ENCODE measurements at places on chromosomes 2 and 18.

GRCh38 chr18:58990720-58991119 is 126.0 kb downstream of the ZNF532 start:
- DNase-seq: no peak

- DNase-seq: no peak
Measured at GRCh38 chr2:129008055-129008880, 689.6 kb upstream of the HS6ST1 start.

GRCh38 chr2:18527822-18528221 is 32.6 kb downstream of the RDH14 start:
- DNase-seq: no peak

- no peak for DNase-seq
Measured at GRCh38 chr2:232363784-232364615, 14.6 kb upstream of the ALPP start.

DNA sequence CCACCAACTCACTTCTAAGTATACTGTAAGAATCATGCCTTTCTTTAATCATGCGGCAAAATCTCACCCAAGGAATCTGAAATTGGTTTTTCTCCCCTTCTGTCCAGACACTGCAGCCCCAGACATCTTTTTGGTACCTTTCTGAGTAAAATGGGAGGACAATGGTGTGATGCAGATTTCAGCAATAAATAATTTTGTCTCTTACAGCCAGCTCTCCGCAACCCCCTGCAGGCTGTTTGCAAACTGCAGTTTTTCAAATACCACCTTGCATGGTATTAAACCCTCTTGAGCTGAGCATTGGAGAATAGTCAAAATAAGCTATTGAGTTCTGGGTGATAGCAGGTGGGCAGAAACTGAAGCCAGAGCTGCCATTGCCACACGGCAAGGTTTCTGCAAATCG is 32.2 kb downstream of the GPR39 start:
- DNase-seq: no peak

DNA sequence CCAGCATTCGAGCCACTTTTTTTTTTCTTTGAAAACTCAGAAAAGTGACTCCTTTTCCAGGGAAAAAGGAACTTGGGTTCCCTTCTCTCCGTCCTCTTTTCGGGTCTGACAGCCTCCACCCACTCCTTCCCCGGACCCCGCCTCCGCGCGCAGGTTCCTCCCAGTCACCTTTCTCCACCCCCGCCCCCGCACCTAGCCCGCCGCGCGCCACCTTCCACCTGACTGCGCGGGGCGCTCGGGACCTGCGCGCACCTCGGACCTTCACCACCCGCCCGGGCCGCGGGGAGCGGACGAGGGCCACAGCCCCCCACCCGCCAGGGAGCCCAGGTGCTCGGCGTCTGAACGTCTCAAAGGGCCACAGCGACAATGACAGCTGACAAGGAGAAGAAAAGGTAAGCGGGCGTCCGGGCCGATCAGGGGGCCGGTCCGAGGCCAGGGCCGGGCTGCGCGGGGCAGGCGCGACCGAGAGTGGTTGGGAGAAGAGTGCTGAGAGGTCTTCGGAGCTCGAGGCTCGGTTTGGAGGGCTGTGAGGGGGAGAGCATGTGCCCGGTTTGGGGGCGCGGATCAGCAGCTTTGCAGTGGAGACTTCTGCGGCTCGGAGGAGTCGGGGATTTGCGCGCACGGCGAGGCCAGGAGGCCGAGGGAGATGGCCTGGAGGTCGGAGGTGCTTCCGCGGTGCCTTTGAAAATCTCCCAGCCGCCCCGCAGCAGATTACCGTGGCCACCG is 502 bp downstream of the EPAS1 start:
- DNase-seq: peak; percentile 77

GRCh38 chr18:41993151-41993550 is 38.1 kb downstream of the PIK3C3 start:
- DNase-seq: no peak

GRCh38 chr2:105872142-105872728 is 127.5 kb downstream of the NCK2 start:
- peak; percentile 29 for DNase-seq

- no peak for DNase-seq
Measured at GRCh38 chr2:193703411-193703810, 1508.7 kb upstream of the TMEFF2 start.

DNA sequence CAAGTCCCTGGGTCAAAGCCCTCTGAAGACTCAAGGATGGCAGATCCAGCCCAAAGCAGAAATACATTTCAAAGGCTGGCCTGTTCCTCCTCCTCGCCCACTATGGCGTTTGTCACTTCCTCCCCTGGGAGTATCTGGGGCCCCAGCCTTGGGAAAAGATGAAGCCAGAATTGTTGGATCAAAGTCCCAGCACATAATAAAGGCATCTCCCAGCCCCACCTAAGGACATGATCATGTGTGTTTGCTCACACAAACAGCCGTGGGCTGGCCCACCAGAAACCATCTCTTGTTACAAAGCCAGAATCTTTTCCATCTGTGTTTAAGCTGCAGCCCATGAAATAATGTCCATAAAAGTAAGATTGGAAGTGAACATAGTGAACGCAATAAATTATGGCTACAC is 50.1 kb upstream of the HAAO start:
- DNase-seq: no peak

GRCh38 chr2:127056631-127057370 is 50.2 kb downstream of the BIN1 start:
- no peak for DNase-seq

GRCh38 chr18:58847383-58848071 is 17.1 kb upstream of the ZNF532 start:
- DNase-seq: peak; percentile 6

DNA sequence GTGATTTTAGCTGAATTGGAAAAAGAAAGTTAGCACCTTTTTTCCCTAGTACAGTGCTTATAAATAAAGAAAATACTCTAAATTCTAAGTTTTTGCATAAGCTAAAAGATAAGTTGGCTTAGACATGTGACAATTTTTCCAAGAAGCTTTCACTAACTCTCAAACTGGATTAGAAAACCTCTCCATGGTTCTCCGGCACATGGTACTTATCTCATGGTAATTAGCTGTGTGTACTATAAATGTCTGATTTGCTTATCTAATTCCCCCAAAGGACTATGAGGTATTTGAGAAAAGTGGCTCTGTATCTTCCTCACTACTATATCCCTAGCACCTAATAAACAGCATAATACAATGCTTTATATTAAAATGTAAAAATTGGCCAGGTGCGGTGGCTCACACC is 71.1 kb downstream of the ROCK1 start:
- DNase-seq: no peak

- peak; percentile 14 for DNase-seq
Measured at GRCh38 chr2:63058921-63059792, 8.5 kb downstream of the OTX1 start.

GRCh38 chr2:191957996-191958860 is 111.3 kb upstream of the CAVIN2 start:
- DNase-seq: no peak

DNA sequence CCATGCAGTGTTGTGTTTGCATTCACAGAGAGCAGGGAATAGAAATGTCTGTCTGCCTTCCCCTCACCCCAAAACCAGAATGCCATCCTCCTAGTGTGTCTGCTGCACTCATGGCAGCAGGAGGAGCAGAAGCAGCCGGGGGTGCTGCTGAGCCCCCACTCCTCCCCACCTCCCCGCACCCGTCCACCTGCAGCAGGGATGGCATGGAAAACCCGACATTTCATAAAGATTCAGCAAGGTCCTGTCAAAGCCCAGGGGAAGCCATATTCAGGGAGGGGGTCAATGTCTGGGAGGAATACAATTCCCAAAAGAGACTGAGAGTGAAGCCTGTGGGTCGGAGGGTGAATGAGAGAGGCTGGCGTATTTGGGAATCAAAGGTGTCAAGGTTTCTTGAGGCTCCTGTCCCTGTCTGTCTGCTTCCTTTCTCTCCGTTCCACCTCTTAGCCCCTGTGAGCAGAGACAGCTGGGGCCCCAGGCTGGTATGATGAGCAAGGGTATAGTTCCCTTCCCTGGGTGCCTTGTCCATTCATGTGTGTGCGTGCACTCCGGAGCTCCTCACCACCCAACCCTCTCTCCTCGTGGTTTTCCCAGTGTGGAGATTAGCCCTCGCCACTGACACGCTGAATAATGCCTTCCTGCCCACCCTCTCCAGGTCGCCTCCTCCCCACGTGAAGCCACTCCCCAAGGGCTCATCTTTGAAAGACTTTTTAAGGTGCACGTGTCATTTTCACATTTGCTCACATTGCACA is 133.5 kb upstream of the ZNF236 start:
- DNase-seq: no peak

DNA sequence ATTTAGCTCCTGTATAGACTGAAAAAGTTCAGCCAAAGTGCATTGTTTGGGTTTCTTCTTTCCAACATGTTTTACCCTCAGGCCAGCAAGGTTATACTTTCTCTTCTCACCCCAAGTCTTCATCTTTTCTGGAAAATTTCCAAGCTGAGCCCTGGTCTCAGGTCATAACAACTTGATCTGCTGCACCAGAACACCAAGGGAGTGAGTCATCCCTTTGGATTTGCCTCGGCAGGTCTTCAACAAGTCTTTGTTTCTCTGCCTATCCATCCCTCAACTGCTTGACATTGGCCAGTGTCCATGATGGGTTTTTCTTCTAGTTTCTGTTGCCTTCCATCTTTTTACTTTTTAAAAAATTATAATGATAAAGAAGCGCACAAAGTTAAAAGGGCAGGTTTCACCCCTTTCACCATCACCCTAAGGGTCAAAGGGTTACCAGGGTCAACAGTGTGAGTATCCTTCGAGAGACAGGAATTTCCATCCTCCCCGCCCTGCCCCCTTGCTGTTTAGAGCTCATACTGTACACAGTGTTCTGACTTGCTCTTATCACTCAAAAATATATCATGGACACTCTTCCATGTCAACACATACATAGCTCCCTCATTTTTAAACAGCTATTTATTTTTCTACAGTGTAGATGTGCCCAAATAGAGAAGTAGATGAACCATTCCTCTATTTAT is 5.7 kb upstream of the SPATS2L start:
- no peak for DNase-seq

GRCh38 chr2:217922101-217923006 is 80.4 kb downstream of the TNS1 start:
- no peak for DNase-seq

- no peak for DNase-seq
Measured at GRCh38 chr2:41963661-41964525, 83.9 kb upstream of the PKDCC start.

DNA sequence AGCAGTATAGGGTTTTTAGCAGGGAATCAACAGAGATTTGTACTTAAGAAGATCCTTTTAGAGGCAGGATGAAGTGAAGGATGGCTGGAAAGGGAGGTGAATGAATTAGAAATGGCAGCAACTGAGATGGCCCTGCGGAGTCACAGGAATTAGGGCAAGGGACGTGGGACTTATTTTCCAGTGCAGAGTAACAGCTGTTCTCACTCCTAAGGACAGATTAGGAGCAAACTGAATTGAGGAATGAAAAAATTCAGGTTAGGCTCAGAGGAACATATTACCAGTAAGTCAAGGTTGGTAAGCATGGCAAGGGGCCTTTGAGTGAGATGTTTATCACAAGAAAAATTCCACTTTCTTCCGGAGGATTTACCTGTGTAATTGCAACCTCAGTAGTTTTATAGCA is 34.4 kb downstream of the COL4A3 start:
- DNase-seq: no peak

GRCh38 chr2:25009954-25010353 is 31.9 kb upstream of the EFR3B start:
- DNase-seq: no peak

- no peak for DNase-seq
Measured at GRCh38 chr2:55482186-55482884, 37.2 kb upstream of the CFAP36 start.

GRCh38 chr2:99881901-99882591 is 260.3 kb downstream of the AFF3 start:
- no peak for DNase-seq

DNA sequence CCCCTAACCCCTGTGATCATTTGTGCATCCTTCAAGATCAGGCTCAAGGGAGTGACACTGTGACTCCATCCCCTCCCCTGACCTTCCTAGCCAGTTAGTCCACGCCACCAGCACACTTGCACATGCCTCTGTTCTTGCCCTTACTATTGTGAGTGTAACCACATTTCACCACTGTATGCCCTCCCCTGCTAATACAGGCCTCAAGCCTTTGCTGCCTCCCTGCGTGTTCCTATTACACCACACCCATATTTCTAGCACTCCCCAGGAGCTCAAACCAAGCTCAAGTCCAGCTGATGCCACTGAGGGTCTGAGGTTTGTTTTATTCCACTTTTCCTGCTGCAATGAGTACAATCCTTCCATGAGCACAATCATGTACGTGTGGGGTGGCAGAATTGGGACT is 288.9 kb upstream of the FBXO11 start:
- no peak for DNase-seq

- no peak for DNase-seq
Measured at GRCh38 chr2:46559261-46559660, 79.9 kb downstream of the TMEM247 start.

GRCh38 chr2:144935191-144935590 is 415.3 kb upstream of the ZEB2 start:
- no peak for DNase-seq

GRCh38 chr2:240946046-240946445 is 39.9 kb downstream of the CROCC2 start:
- no peak for DNase-seq

DNA sequence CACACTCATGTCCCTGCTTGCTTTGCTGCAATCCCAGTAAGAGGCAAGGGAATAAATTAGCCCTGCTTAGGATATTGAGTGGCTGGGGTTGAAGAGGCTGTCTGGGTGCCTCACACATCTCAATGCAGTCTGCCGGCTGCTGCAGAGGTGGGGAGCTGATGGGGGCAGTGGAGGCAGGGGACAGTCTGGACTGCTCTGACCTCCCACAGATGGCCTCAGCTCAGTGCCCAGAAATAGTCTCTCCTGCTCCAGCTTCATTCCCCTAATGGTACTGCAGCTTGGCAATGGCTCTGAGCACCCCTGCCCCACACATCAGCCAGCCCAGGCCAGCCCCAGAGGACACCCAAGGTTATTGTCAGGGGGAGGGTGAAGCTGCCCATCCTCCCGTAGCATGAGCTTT is 21.5 kb upstream of the TNS1 start:
- DNase-seq: peak; percentile 0

- no peak for DNase-seq
Measured at GRCh38 chr2:128272601-128273468, 45.8 kb downstream of the HS6ST1 start.

DNA sequence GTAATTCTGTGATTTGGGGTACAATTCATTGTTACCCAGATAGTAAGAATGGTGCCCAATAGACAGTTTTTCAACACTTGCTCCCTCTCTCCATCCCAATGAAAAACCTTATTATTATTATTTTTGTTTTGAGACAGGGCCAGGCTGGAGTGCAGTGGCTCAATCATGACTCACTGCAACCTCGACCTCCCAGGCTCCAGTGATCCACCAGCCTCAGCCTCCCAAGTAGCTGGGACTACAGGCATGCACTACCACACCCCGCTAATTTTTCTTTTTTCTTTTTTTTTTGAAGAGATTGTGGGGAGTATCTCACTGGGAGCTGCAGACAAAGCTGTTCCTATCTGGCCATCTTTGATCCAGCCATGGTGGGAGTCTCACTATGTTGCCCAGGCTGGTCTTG is 7.2 kb downstream of the TGFA start:
- DNase-seq: no peak

DNA sequence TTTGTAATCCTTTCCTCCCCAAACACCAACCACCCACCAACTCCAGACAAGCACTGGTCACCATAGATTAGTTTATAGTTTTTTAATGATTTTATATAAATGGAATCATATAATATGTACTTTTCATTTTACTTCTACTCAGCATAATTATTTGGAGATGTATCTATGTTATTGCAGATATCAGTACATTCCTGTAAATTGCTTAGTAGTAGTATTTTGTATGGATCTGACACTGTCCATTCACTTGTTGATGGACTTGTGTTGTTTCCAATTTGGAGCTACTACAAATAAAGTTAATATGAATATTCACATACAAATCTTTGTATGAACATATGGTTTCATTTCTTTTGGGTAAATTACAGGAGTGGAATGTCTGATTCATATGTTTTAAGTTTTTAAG is 31.0 kb downstream of the ZC3H15 start:
- DNase-seq: no peak
